ENCODE measurements at places on chromosomes 16 and 17.

GRCh38 chr17:728911-729310, 3.5 kb upstream of the TLCD3A start:
- DNase-seq = no peak

DNA sequence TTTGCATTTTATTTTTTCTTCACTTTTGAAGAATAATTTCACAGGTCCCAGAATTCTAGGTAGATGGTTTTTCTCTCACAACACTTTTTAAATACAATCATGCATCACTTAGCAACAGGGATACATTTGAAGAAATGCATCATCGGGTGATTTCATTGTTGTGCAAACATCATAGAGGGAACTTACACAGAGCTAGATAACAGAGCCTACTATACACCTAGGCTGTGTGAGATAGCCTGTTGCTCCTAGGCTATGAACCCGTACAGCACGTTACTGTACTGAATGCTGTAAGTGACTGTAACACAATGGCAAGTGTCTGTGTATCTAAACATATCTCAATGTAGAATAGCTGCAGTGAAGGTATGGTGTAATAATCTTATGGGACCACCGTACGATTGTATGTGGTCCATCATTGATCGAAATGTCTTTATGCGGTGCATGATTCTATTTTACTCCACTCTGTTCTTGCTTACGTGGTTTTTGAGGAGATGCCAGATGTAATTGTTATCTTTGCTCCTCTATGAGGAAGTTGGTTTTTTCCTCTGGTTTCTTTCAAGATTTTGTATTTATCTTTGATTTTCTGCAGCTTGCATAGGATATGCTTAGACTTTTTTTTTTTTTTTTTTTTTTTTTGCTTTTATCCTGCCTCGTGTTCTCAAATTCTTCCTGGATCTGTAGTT, 35.5 kb upstream of the TMEM92 start:
- no peak for DNase-seq

DNA sequence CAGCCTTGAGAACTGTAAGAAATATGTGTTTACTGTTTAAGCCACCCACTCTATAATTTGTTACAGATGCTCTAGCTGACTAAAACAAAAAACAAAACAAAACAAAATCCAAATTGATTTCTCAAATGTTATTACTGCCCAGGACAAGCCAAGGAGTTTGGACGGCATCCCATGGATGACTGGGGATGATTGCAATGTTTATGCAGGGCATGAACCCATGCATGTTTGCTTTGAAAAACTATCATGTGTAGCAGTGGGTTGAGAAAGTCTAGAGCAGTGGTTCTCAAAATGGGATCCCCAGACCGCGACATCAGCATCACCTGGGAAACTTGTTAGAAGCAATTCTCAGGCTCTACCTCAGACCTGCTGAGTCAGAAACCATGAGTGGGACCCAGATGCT, 223.2 kb upstream of the PSMD7 start:
- no peak for DNase-seq

DNA sequence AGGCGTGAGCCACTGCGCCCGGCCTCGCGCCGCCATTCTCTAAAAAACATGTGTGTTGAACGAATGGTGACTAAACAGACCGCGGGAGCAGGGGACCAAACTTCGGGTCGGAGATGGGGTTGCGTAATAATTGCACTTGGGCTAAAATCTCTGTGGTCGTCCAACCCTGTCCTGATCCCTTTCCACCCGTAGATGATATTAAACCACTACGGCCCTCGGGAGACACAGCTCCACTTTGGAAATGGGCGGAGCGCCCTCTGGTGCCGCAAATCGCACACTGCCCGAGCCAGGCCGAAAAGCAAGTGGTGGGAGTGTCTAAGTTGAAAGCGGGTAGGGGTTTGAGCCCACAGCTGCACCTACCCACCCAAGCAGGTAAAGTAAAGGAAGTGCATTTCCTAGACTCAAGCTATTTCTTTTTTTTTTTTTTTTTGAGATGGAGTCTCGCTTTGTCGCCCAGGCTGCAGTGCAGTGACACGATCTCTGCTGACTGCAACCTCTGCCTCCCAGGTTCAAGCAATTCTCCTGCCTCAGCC, 17.0 kb downstream of the CAVIN1 start:
- DNase-seq = peak; percentile 93

GRCh38 chr16:86050591-86051367, 151.8 kb downstream of the IRF8 start:
- DNase-seq = no peak

DNA sequence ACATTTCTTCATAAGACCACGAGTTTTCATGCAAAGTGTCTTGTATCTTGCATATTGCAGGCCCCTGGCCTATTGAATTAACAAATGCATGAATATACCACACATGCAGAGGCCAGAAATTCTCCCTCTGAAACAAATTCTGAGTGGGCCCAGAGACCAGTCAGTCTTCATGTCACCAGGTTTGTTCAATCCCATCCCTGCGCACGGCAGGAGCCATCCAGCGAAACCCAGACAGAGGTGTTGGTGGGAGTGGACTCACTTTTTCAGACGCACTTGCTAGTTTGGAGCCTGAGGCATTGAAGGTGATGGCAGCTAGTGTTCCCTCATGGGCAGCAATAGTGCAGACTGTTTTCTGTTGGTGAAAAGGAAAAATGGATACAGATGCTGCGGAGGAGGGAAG, 21.9 kb downstream of the WIPI1 start:
- DNase-seq = no peak

DNA sequence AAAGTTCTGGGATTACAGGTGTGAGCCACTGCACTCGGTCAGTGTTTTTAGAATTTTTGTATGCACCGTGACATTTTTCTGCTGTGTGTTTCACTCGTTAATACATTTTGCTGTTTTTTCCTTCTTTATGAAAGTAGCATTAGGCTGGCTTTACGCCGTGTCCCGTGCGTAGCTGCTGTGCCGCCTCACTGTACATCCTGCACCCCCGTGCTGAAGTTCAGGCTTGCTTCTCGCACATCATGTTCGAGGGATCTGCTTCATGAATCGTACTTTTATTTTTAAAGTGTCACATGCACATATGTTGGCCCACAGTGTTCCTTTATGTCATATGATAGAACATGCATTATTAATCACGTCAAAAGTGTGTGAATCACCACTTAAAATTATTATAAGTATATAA, 84.4 kb upstream of the ZNF750 start:
- no peak for DNase-seq

GRCh38 chr17:51434434-51435170, 174.3 kb downstream of the UTP18 start:
- no peak for DNase-seq

DNA sequence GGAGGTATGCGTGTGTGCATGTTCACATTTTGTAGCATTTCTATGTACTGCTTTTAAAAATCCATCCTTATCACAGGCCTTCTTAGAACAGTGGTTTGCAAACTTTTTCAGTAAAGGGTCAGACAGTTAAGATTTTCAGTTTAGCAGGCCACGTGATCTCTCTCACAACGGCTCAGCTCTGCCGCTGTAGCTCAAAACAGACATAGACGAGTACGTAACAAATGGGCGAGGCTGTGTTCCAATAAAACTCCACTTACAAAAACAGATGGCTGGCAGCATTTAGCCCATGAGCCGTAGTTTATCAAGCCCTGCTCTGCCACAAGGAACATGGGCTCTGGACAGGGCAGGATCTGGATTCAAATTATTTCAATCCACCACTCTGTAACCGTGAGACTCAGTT, 141.8 kb downstream of the XYLT1 start:
- DNase-seq = no peak

- DNase-seq = no peak
Observed at GRCh38 chr16:31074814-31075183, 577 bp downstream of the ZNF646 start.

DNA sequence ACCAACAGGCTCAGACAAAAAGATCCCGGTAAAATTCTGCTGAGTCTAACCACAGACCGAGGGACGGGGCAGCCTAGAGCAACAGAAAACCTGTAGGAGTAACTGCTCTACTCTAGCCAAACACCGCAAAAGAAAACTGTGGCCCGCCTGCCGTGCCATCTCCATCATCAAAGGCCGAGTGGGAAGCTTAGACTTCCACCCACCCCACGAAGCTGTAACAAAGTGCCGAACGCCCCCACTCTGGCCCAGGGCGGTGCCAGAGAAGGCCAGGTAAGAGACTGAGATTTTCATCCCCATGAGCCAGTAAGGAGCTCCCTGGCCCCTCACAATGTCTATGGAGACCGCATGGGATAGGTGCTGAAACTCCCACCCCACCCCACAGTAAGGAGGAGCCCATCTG, 231.9 kb upstream of the COX10 start:
- no peak for DNase-seq

- DNase-seq = no peak
Observed at GRCh38 chr17:50834429-50835300, 721 bp upstream of the WFIKKN2 start.

DNA sequence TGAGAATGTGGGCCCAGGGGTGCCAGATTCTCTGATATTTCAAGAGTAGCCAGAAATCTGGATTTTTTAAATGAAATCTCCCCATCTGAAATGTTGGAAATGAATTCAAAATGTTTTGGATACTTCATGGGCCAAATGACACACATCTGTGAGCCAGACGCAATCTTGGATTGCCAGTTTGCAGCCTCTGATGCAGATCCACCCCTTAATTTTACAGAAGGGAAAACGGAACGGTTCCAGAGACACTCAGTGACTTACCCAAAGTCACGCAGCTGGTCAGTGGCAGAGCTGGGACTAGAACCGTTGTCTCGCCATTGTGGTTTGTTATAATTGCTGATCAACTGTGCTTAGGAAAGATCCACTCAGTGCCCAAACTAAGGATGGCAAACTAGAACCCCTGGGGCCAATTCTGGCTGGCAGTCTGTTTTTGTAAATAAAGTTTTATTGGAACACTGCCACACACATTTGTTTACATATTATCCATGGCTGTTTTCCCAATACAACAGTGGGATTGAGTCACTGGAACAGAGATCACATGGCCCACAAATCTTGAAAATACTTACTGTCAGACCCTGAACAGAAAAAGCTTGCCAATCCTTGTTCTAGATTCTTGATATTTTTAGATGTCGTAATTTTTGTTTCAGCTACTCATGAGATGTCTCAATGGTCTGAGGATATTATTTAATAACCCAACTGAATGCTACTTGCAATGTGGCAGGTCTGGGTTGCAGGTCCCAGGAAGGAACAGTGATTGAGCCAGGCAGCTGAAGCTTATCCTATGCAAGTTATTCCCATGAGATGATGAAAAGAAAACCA, 143.8 kb downstream of the AXIN2 start:
- DNase-seq = no peak

DNA sequence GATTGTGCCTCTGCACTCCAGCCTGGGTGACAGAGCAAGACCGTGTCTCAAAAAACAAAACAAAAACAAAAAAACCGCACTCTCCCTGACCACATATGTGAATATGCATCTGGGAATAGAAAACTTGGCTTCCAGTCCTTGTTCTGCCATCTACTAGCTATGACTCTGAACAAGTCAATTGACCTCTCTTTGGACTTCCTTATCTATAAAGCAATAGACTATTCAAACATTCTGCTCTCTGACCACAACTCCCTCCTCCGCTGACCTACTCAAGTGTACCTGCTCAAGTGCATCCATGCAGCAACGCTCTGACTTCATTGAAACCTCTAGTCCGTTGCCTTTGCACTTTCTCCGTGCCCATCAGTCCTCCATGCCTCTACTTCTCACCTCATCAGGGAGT, 52.6 kb upstream of the KDM6B start:
- DNase-seq = no peak

DNA sequence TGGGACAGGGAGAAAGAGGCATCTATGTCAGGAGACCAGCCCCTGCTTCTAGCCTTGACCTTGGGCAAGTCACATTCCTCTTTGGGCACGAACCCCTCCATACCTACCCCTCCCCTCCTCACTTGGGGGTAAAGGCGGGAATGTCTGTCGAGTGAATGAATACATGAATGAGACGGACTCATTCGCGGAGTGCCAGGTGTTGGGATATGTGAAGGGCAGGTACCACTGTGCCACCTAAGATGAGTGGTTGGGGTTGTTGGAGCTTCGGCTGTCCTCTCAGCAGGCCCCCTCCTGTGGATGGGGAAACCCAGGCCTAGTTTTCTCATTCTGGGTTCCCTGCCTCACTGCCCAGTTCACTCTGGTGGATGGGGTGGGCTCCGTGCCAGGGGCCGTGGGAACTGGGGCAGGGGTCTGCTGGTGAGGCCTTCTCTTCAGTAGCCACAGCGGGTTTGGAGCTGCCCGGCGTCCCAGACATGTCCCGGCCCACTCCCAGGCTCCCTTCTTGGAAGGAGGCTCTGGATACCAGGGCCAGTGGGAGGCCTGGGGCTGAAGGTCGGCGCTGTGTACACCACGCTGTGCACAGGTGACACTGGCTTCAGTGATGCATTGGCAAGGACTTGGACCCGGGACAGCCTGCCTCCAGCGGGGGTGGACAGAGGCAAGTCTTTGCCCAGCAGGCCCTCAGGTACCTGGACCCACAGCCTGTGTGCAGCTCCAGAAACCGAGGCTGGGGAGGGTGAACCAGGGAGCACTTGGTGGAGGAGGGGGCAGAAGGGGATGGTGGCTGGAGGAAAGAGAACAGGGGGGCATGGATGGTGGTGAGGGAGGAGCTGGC, 5.6 kb downstream of the GLIS2 start:
- DNase-seq = no peak

GRCh38 chr17:49255125-49255524, 24.5 kb upstream of the PHOSPHO1 start:
- no peak for DNase-seq

DNA sequence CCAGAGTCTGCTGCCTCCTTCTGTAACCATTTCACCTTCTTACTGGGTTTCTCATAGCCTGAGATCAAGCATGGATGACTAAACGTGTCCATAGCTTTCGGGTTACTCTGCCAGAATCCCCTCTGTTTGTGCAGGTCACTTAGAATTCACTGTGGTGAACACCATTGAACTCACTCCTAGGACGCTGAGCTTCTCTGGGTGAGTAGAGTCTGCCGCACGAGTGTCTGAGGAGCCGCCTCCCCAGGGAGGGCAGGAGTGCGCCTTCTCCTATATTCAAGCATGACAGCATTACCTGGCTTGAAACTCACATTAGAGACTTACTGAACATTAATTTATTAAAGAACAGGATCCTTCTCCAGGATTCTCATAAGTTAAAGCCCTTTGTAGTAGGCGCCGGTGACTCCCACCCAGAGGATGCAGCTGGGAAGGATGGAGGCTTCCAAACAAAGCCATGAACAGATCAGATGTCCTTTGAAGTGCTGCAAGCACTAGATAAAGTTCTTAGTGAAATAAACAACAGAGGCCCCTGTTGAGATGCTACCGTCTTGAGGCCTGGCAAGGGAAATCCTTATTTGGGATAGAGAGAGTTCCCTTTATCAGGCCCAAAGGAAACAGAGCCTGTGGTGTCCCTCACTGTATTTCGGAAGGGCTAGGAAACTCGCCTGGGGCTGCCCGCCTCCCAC, 144.6 kb upstream of the PLCG2 start:
- no peak for DNase-seq

GRCh38 chr16:87697792-87698191, 68.0 kb downstream of the KLHDC4 start:
- no peak for DNase-seq

DNA sequence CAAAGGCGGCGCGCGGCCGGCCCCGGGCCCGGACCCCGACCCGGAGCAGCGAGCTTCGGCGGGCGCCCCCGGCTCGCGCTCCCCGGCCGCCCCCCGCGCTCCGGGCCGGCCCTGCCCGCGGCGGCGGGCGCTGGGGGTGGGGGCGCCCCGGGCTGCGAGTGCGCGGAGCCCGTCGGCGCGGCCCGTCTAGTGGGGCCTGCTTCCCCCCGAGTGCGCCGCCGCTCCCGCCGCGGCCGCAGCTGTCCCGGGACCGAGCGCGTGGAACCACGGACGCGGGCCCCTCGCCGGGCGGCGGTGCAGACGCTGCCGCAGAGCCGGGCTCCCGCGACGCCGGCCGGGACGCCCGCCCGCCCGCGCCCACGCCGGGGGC, 308 bp downstream of the ADCY9 start:
- no peak for DNase-seq
